Tibial artery (tissue), 4 donors: ENCODE measurements at places on chromosomes 13 and 19.

DNA sequence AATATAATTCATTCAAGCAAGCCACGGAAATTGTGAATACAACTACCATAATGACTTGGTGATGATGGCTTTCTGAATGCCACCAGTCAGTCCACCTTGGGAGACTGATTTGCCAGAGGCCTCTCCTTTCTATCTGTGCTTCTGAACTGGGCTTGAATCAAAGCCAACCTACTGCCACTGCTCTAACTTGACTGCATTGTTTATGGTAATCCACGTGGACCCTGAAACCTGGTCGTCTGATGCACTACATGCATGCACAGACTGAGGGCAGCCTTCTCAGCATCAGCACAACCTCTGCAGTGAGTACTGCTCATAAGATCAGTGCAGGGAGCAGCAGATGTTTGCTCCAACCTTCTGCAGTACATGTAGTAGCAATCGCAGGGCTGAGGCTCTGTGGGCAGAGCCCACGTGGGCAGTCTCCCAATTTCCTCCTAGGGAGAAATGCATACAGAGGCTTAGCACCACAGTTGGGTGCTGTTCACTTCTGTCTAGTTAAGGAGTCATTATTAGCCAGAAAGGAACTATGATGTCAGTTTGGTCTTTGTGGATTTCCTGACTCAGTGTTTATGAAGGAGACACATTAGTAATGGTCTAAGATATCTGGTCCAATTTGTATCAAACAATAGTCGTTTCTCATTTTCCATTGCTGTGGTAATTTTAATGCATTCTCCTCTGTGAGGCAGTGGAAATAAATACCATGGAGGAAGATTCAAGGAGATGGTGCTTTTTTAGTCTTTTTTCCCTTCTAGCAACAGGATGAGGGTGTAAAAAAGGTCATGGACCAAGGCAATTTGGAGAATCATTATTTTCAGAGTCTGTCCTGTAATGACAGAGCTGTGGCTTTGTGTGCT is 82.5 kb downstream of the AKAP11 start:
- DNase-seq, result no peak

GRCh38 chr19:34365463-34366401 is 736 bp downstream of the GPI start:
- peak; percentile 74 for DNase-seq

DNA sequence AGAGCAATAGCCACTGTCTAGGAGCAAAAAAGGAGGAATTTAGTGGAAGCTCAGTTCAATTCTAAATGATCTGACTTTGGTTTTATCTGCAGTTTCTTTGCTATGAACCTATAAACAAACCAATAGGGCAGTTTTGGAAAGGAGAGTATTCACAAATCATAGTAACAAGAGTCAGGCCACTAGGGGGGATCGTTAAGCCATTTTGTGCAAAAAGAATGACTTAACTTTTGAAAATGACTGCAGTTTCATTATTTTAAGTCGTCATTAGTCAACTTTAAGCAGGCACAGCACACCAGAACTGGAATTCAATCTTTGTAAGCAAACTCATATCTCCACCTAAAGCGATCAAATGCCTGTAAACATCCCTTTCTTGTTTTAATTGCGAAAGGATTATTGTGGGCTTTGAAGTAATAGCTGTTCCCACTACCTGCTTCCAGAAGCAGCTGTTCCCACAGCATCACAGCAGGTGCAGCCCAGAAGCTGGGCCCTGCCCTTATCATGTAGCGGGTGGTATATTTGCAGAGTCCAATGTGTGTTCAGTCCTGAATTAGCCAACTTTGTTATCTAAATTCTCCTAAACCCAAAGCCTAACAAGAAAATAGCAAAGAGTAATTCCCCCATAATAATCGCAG is 51.5 kb downstream of the SOX21 start:
- DNase-seq, result no peak

GRCh38 chr19:55553217-55554182 is 8.2 kb upstream of the SBK3 start:
- DNase-seq, result no peak

DNA sequence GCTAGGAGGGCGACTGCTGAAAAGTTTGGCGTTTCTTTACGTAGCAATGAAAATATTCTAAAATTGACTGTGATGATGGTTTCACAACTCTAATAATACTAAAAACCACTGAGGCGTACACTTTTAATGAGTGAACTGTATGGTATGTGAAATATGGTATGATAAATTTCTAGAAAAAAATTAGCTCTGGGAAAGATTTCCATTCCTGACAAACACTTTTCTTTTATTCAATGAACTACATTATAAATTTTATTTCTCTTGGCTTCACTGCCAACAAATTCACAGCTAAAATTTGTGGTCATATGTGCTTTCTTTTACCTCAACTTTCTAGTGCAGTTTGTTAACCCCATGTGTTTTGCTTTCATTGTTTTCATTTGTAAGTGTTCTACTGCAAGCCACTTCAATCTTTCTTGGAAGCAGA is 11.1 kb downstream of the ZC3H13 start:
- no peak for DNase-seq

DNA sequence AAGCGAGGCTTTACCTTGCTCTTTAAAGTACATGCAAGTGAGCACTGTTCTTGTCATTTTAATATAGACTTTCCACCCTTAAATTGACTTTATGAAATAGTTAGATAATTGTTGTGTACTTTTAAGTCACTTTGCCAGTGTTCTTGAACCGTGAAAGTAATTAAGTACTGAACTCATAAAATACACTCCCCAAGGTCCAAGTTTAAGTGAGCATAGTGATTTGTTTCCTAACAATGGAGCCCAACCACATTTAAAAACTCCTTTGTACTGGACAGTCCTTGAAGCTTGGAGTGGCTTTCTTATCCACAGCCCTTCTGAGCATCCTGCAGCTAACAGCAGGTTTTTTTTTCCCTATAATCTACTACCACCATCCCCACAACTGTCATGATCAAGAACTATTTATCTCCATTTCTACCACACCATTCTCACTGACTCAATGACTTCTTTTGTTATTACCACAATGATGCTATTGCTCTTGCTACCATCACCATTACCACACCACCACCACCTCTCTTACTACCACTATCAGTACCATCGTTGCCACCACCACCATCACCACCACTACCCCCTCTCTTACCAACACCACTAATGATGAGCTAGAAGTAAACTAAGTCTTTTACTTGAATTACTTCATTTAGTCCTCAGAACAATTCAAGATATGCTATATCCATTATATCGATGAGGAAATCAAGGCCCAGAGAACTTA is 452.6 kb downstream of the DIAPH3 start:
- DNase-seq, result no peak
